ENCODE measurements at places on chromosomes 11 and 22.
A peak's percentile ranks its signal among the peaks of the same experiment; 100 is the strongest.

DNA sequence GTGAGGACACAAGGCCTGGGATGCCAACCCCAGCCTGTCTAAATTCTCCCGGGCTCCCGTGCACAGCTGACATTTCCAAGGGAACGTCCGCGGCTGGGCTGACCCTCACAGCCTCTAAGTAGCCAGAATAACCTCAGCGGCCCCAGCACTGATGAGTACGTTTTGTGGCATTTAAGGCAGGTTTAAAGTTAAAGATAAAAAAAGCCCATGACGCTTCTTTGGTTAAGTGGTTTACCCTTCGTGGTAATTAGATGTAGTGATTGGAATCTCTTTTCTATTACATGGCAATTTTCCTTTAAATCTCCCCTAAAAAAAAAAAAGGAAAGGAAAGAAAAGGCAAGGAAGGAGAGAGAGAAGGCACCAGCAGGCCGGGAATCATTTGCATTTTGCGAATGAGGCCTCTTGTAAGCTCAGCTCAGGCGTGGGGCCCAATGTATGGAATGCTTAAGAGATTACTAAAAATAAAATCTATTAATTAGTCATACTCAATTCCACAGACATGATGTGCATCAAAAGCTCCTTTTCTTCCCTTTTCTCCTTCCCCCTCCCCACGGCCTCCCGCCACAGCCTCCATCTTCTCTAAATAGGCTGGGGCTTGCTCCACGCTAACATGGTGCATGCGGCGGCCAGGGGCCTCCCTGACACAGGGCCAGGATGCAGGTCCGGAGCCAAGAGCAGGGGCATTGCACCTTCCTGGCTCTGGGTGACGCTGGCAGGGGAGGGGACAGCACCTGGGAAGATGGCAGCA lies 44.1 kb downstream of the MACROD1 start:
- DNase-seq, result no peak

GRCh38 chr11:3129181-3129590 lies 35.9 kb downstream of the OSBPL5 start:
- no peak for DNase-seq

GRCh38 chr11:72136684-72137262 lies 1.2 kb downstream of the FOLR3 start:
- no peak for DNase-seq

- no peak for DNase-seq
Measured at GRCh38 chr11:36436589-36436988, 73.5 kb downstream of the TRAF6 start.

GRCh38 chr11:102757823-102758549 lies 22.4 kb downstream of the MMP10 start:
- DNase-seq, result no peak

- DNase-seq, result peak; percentile 63
Measured at GRCh38 chr11:94602430-94603372, 35.5 kb downstream of the PIWIL4 start.

- DNase-seq, result no peak
Measured at GRCh38 chr11:33027233-33027632, 11.6 kb downstream of the DEPDC7 start.

GRCh38 chr11:101267654-101268053 lies 138.0 kb upstream of the PGR start:
- DNase-seq, result no peak

DNA sequence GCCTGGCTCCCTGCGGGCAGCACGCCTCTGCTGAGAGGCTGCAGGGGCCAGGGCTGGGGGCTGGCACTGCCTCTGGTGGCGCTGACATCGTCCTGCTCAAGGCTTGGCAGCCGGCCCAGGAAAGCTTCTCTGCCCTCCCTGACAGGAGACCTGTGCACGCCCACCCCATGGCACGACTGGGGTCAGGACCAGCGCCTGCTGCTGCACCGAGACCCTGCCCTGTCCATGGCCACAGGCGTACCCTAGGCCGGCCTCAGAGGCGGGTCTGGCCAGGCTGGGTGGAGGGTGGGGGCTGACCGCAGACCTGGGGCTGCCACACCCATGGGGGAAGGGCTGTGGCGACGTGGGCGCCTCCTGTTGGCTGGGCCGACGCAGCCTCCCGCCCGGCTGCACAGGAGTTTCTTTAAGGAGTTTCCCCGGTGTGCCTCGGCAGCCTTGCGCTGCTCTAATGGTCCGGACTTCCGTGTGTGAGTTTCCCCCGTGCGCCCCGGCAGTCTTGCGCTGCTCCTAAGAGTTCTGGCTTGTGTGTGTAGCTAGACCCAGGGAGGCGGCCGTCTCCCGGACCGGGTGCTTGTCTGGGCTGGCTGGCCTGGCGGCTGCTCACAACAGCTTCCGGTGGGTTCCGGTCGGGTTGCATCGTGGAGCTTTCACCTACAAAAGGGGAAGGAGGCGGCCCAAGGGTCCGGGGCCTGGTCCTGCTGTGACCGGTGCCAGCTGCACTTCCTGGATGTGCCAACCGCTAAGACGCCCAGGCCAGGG lies 4.6 kb downstream of the TRABD start:
- DNase-seq, result peak; percentile 88

- peak; percentile 37 for DNase-seq
Measured at GRCh38 chr11:7536100-7536499, 22.3 kb downstream of the PPFIBP2 start.

- peak; percentile 38 for DNase-seq
Measured at GRCh38 chr22:23053912-23054530, 16.3 kb upstream of the GNAZ start.

DNA sequence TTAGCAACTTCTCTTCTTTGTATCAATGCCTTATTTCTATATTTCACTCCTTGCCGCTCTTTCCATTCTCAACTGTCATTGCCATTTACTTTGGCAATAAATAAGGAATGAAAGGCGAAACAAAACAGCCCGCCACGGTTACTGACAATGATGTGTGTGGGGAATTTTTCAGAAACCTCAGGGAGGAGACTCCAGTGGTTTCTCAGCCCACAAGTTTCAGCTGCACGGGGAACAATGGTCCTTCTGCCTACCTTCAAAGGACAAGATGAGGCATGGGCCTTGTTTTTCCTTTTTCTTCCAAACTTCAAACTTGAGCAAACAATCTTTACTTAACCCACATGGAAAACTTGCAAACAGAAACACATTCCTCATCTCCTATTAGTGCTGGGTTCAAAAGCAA lies 409.4 kb downstream of the METTL15 start:
- no peak for DNase-seq

- no peak for DNase-seq
Measured at GRCh38 chr11:78351193-78351592, 66.4 kb downstream of the GAB2 start.

DNA sequence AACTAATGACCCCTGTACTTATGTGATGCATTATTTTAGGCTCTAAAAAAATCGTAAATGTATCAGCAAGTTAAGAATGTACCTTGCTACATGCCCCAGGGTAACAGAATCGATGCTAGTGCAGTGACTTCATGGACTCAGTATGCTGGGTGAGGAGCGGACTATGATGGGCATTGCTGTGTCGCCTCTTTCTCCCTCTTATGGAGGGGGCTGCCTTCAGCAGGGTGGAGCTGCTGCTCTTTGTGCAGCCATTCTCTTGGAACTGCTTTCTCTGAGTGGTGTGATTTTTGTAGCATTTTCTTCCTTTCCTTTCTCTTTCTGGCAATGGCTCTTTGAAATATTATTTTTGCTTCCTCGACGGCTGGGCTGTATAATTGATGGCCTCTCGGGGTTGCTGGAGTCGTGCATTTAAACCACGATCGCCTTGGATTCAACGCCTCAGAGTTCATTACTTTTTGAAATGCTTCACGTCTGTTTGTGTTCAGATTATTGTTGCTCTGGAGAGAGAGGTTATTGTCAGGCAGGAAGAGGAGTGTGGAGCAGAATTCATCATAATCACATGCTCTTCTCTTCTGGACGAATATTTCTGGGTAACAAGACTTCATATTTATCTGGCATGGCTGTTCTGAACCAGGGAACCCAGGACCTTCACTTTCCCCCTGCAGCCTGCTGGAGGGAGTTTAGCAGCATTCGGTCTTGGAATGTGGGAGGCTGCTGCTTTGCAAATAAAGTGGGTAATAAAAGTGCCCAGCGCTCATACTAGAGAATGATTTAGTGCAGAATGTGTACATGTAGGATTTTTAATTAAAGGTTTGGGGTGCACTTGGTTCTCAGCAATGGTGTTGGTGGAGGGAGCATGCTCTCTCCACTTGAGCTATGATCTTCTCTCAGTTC lies 804.2 kb downstream of the NTM start:
- DNase-seq, result no peak

DNA sequence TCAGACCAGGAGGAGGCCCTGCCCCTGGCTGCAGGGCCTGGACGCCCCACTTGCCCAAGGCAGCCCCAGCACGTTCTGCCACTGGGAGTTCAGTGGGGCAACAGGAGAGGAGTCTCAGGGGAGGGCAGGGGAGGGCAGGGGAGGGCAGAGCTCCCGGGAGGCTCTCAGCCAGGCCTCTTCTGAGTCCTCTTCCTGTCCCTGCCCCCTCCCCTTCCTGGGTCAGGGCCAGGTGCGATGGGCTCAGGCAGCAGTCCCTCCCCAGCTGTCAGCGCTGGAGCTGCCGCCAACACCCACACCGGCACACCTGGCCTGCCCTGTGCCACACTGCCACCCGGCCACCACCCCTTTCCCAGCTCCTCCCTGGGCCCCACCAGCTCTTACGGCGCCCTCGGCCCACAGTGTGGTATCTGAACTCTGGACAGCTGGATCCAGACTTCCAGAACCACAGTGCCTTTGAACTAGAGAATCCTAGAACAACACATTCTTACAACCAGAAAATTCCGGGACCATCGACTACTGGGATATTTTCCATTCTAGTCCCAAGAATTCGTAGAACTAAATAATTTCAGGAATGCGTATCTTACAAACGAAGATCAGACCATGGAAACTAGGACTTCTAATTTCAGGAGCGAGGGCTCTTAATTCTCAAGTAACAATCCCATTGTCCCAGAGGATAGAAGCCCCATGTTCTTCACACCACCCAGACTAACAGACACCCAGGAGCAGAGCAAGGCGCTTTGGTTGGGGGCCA lies 21.8 kb downstream of the RPL3 start:
- DNase-seq, result no peak

DNA sequence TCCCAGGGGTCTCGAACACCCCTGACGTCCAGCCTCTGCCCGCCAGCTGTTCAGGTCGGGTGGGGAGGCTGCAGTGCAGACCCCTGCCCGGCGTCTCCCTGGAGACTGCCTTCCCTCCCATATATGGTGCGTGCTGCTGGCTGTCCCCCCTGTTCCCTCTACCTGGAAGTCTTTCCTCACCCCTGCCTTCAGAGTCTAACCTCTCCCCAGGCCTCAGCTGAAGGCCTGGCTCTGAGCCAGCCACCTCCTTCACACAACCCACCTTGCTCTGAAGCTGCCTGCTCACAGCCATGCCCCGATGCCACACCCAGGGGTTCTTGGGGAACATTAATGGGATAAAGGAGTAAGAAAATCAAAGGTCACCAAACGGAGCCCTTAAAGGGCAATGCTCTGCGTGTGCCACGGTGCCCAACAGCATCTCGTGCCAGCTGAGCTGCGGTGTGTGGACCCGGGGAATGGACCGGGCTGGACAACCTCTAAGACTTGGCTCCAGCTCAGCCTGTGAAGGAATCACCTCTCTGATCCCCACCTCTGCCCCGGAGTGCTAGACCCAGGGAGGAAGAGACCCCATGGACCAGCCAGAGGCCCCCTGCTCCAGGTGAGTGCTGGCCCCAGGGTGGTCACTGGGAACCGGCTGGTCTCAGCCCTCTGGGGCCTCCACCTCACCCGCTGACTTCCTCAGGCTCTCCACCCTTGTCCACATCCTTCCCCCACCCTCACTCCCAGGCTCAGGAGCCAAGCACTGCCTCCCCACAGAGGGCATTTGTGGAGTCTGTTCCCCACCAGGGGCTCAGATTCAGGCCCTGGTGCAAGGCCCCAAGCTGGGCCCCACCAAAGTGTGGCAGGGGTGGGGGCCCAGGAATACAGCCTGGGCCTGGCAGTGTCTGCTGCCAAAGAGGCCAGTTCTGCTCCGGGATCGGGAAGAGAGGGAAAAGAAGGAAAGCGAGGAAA lies at the start of gene NLRP6:
TSS of gene NLRP6 (plus strand) at position 407 of the 951 bp plus-strand sequence. CDS start at position 570, 163 bp downstream.
- DNase-seq, result peak; percentile 66

- DNase-seq, result no peak
Measured at GRCh38 chr11:89463266-89463780, 27.9 kb downstream of the NOX4 start.

DNA sequence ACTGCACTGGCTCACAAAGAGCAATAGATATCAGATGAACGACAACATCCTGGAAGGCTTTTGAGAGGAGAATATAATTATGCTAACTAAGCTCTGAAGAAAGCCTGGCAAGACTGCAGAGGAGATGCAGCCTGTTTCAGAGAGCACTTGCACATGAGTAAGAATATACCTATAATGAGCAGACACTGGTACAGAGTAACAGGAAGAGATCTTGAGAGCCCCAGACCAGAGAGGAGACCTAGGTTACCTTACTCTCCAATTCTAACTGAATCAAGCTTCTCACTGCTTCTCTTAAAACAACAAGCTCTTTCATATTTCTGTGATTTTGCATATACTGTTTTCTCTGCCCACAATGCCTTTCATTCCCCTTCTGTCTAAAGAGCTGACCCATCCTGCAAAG lies 66.5 kb downstream of the FAM168A start:
- DNase-seq, result no peak

DNA sequence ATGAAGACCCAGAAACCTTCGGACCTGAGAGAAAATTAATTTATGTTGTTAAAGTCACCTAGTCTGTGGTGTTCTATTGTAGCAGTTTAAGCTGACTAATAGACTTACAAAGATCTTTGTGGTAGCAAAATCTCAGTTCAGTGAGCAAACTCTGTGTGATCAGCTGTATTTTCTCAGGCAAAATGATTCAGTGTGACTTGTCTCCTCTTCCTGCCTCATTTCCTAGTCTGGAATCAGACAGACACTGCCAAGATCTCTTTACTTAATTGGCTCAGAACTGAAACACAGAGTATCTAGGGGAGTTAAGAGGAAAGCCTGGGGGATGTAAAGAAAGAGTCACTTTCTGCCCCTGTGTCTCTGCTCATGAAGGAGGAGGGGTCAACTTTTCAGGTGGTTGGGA lies 564.7 kb downstream of the KCNA4 start:
- no peak for DNase-seq

DNA sequence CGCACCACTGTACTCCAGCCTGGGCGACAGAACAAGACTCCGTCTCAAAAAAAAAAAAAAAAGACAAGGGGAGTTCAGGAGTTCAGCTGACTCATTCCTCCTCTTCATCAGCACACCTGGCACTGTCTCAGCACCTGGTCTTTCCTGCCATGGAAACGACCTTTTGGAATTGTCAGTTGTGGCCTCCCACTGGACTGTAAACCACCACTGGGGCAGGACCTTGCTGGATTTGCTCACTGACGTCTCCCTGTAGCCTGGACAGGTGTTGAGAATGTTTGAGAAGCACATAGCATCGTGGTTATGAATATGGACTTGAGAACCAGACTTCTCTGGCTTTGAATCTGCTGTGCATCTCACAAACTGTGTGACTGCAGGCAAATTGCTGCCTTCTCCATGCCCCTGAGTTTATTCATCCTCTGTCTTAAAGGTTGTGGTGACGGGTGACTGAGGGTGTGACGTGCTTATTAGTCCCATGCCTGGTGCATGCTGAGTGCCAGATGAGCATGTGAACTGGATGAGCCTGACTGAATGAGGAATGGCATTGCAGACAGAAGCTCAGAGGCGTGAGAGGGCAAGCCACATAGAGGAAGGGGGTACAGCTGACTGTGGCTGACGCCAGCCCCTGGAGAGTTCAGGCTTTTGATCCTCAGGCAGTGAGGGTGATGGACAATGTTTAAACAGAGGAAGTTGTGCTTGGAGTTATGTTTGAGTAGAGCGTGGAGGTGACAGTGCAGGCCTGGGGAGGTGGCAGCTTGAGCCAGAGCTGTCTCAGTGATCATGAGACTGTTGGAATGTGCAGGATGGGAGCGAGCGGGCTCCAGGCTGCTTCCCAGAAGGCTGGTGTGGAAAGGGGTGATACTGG lies 12.7 kb downstream of the TOM1 start:
- peak; percentile 69 for DNase-seq
